ENCODE measurements at places on chromosomes 1 and 21.

GRCh38 chr1:5141750-5142149, 487.3 kb downstream of the AJAP1 start:
- H3K27me3 ChIP-seq, result no peaks in the 10 kb centered on the region
- DNase-seq, result no peak
- no peaks in the 10 kb centered on the region for H3K36me3 ChIP-seq
- no peak overlapping the region for H3K4me3 ChIP-seq

GRCh38 chr21:40938611-40939010, 91.7 kb upstream of the DSCAM start:
- no peak overlapping the region for H3K27ac ChIP-seq
- no peaks in the 10 kb centered on the region for H3K4me1 ChIP-seq
- no peak for DNase-seq
- H3K27me3 ChIP-seq, result no peaks in the 10 kb centered on the region
- no peaks in the 10 kb centered on the region for H3K36me3 ChIP-seq
- no peak overlapping the region for H3K4me3 ChIP-seq

DNA sequence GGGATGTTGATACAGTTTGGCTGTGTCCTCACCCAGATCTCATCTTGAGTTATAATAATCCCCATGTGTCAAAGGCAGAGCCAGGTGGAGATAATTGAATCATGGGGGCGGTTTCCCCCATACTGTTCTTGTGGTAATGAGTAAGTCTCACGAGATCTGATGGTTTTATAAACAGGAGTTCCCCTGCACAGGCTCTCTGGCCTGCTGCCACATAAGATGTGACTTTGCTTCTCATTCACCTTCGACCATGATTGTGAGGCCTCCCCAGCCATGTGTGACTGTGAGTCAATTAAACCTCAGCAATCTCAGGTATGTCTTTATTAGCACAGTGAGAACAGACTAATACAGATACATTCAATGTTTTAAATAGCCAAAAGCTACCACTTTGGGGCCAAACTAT, 41.1 kb downstream of the SLC35F3 start:
- no peaks in the 10 kb centered on the region for H3K36me3 ChIP-seq
- H3K4me3 ChIP-seq, result no peak overlapping the region
- H3K27ac ChIP-seq, result no peak overlapping the region
- DNase-seq, result no peak
- no peaks in the 10 kb centered on the region for H3K4me1 ChIP-seq

DNA sequence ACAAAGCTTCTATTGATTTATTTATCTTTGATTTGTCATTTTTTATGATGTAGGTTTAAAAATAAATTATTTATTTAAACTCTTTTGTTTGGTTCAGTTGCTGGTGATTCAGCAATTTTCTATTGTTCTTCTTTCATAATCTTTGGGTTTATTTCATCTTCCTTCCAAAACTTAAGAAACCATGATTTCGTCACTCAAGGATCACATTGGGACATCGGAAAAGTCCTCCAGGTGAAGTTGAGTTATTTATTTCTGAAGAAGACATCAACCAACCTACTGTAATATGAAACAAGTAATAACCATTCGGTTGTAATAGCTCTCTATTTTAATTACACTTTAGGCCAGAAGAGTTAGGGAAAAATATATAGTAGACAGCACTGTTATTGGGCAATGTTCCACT, 23.0 kb upstream of the WLS start:
- H3K4me3 ChIP-seq, result no peak overlapping the region
- DNase-seq, result no peak
- no peaks in the 10 kb centered on the region for H3K4me1 ChIP-seq
- no peak overlapping the region for H3K27ac ChIP-seq
- H3K36me3 ChIP-seq, result no peaks in the 10 kb centered on the region

DNA sequence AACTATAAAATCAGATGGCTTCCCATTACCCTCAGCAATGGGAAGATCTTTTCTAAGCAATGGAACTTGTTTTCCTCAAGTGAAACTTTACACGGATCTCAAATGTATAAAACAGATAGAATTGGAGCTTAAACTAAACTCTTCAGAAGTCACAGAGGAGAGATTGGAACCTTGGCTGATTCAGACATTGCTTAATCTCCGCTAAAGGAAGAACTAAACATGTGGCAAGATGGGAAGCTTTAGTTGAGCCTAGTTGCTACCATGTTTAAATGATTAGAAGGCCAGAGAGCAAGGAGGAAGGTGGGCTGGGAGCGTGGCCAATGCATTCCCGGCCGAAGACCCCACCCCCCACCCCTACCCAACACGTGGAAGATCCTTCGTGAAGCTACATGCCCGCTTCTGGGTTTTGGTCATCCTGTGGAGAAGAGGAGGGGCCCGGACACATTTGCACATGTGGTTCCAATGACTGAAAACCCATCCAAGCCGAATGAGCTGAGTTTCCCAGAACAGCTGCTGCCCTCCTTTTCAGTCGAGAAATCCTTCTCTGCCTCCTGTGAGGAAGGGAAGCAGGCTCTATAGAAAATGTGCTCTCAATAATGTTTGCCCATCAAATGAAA, 164.3 kb downstream of the MIS18A start:
- DNase-seq, result no peak
- H3K4me1 ChIP-seq, result no peaks in the 10 kb centered on the region
- no peaks in the 10 kb centered on the region for H3K36me3 ChIP-seq
- no peaks in the 10 kb centered on the region for H3K27me3 ChIP-seq
- H3K4me3 ChIP-seq, result no peak overlapping the region

GRCh38 chr1:59645893-59646292, 168.9 kb upstream of the HOOK1 start:
- H3K27me3 ChIP-seq, result no peaks in the 10 kb centered on the region
- no peak for DNase-seq
- H3K36me3 ChIP-seq, result no peaks in the 10 kb centered on the region
- no peaks in the 10 kb centered on the region for H3K4me1 ChIP-seq

GRCh38 chr1:87806379-87807094, 477.9 kb downstream of the LMO4 start:
- H3K4me3 ChIP-seq, result no peak overlapping the region
- no peaks in the 10 kb centered on the region for H3K27me3 ChIP-seq
- no peak for DNase-seq
- peaks cover 6% of the 10 kb centered on the region for H3K4me1 ChIP-seq
- H3K36me3 ChIP-seq, result no peaks in the 10 kb centered on the region

DNA sequence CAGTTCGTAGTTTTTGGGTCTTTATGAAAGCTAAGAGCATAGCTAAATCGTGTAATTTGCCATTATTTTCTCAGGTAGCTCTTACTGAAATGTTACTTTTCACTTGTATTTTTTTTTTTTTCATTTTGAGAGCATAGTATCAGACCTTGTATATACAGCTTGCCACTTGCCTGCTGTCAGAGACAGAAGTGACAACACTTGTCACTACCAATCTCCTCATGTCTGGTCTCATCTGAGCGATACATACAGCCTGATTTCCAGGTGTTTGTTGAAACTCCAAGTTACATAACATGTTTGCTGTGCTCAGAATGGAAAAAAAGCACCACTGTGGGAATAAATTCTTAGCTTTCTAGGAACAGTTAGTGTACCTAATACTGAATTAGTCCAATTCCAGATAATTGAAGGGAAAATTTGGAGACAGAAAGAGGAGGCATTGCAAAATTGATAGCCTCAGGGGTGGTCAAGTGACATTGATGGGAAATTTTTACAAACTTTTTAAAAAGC, 621.4 kb upstream of the PKN2 start:
- no peak overlapping the region for H3K4me3 ChIP-seq
- DNase-seq, result no peak
- H3K36me3 ChIP-seq, result no peaks in the 10 kb centered on the region
- no peaks in the 10 kb centered on the region for H3K27me3 ChIP-seq

- H3K4me3 ChIP-seq, result no peak overlapping the region
- peaks cover 26% of the 10 kb centered on the region for H3K36me3 ChIP-seq
- DNase-seq, result no peak
Measured at GRCh38 chr1:220249522-220249921, 22.7 kb downstream of the RAB3GAP2 start.

All from osteoblast (primary cell).